Left kidney (tissue), 8 donors: ENCODE measurements at places on chromosomes 16 and 17. TPM values are rescaled to one million over a fixed set of nuclear protein-coding genes. Genes with fewer than 3 reads are reported as not detected.
A peak's percentile ranks its signal among the peaks of the same experiment; 100 is the strongest.

SDR42E2 gene
- 0.22 TPM for polyA plus RNA-seq

KRT31 gene
- polyA plus RNA-seq, result not detected

SGCA gene
- 0.80 TPM for polyA plus RNA-seq

TMEM238L gene
- 3.3 TPM for polyA plus RNA-seq

MT4 gene
- polyA plus RNA-seq, result not detected

CARD14 gene
- polyA plus RNA-seq, result 2.2 TPM

CDRT4 gene
- polyA plus RNA-seq, result 12.7 TPM

- no peak for DNase-seq
Observed at GRCh38 chr17:37206299-37206698, 169.5 kb upstream of the C17orf78 start.

- DNase-seq, result no peak
Observed at GRCh38 chr16:87840271-87840978, 28.9 kb downstream of the SLC7A5 start.

DNA sequence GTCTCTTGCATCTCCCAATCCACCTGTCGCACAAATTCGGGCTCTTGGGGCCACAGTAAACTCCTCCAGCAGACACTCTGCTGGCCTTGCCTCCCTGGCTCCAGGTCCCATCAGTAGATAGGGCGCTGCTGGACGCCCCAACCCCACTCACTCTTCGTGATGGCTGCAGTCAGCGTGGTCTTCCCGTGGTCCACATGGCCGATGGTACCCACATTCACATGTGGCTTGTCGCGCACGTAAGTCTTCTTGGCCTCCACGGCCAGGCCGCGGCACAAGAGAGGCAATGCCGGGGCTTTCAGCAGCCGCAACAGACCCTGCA lies 428 bp downstream of the TUFM start:
- no peak for DNase-seq

GRCh38 chr16:4064950-4065352 lies 51.3 kb downstream of the ADCY9 start:
- DNase-seq, result no peak

GRCh38 chr17:52674686-52675085 lies 516.2 kb upstream of the CA10 start:
- DNase-seq, result no peak

GRCh38 chr16:69773260-69773947 lies 11.3 kb downstream of the WWP2 start:
- no peak for DNase-seq

DNA sequence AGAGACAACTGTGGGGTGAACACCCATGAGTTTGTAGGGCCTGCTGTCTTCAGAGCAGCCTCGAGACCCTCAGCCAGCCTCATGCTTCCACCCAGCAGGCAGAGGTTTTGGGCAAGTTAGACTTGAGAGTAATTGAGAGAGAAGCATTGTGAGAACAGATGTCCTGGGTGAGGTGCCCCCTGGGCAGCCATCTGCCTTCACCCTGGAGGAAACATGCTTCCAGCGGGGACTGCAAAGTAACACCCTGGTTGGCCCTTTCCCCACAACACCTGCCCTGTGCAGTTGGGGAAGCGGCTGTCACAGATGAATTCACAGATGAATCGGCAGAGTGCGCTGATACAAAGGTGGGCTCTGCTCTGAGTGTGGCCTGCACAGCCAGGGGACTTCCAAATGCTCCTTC lies 23.4 kb downstream of the ATPAF2 start:
- DNase-seq, result no peak

DNA sequence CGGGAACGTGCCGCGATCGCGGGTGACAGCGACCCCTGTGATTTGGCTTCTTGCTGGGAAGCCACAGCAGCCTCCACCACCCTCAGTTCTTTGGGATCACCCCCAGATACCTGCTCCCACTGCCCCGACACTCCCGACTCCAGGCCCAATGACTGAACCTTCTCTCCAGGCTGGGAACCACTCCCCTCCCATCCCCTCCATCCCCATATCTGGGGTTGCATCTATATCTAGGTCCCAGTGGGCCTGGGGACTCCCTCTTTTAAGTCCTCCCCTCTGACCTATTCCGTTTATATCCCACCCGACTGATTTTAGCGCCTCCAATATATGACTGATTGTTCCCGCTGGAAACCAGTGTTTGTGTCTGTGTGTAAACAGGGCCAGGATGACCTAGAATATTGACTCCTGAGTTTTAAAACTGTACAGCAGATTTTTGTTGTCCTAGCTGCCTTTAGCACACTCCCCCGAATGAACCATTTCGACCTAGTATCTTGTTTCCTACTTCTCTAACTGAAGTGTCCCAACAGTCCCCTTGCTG lies 667 bp downstream of the PSMD3 start:
- peak; percentile 17 for DNase-seq

GRCh38 chr16:27859020-27859419 lies 204.5 kb downstream of the GSG1L start:
- no peak for DNase-seq

GRCh38 chr16:89080196-89080853 lies 13.3 kb upstream of the ACSF3 start:
- no peak for DNase-seq

DNA sequence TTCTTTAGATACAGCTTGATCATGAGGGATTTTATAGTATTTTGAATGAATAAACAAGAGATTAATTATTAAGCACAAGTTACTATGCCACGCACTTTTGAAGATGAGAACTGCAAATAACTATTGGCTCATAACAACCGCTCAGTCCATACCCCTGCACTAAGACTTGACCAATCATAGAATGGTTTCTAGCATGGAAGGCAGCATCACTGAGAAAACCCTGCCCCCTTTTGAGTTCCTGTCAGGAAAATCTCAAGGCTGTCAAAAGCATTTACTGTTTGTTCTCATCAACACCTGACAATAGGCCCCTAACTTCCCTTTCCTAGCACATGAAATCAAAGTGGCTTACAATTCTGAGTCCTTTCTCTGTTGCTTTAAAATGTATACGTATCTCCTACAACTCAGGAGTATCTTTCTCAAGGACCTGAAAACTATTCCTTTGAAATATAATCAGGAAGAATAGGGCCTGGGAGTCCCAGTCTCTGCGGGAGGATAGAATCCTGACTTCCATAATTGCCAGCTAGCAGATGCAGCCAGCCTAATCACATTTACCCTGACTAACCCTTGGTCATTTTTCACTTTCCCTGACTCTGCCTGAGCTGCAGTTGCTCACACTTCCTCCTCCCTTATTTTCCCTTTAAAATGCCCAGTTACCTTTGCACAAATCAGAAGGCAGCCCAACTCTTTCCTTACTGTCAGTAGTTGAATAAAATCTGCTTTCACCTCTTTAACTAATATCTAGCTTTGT lies 9.1 kb upstream of the MMD start:
- no peak for DNase-seq

DNA sequence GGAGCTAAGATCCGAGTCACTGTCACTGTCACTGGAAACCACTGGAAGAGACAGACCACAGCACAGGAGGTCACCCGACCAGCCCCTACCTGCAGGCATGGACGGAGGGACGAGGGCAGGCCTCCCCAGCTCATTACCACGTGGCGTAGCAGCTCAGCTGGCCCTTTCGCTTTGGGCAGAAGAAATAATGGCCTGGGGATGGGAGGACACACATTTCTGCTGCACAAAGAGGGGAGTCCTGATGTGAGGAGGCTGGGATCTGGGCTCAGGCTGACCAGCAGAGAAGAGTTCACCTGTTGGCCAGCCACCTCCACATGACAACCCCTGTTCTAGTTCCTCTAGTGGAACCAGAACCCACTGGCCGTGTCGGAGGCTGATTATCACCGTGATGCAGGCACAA lies 38.2 kb upstream of the DOC2B start:
- DNase-seq, result no peak

- DNase-seq, result peak; percentile 62
Observed at GRCh38 chr16:51556694-51557340, 405.7 kb upstream of the SALL1 start.

DNA sequence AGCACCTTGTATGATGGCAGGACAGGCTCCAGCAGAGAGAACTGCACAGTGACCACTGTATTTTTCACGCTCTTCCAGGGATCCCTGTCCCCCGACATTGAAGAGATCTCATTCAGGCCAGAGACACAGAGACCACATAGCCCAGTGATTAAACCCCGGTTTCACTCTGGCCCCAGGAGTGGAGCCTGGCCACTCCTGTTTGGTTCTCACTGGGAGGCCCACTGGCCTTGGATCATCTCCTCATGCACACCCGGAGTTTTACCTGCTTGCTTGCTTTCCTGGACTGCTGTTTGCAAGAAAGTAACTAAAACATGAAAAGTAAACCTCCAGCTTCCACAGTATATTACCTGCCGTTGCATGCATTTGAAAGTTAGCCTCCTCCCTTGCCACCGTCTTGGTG lies 13.2 kb upstream of the CLEC18C start:
- DNase-seq, result no peak

- no peak for DNase-seq
Observed at GRCh38 chr17:70251706-70252105, 82.4 kb downstream of the KCNJ2 start.

DNA sequence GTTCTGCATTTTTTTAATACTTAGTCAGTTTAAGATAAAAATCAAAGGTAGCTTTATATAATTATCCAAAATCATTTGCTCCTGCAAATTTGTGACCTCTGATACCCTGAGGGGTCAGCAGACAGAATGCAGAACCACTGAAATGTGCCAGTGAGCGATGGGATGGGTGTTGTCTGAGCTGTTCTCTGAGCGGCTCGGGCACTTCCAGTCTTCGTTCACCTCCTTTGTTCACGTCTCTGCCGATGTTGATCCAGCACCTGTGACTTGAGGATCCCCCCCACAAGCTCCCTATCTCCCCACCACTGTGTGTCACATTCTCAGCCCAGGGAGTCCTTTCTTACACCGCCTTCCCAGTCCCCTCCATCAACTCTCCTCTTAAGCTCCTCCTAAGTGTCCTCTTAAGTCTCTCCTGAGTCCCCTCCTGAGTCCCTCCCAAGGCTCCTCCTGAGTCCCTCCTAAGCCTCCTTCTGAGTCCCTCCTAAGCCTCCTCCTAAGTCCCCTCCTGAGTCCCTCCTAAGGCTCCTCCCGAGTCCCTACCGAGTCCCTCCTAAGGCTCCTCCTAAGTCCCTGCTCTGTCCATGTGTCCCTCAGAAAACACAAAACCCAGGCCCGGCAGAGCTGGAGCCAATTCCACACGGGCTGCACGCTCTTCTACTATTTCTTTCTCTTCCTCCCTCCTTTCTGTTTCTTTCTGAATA lies 47.5 kb downstream of the RNF213 start:
- no peak for DNase-seq

- DNase-seq, result no peak
Observed at GRCh38 chr17:52790359-52790955, 631.9 kb upstream of the CA10 start.

DNA sequence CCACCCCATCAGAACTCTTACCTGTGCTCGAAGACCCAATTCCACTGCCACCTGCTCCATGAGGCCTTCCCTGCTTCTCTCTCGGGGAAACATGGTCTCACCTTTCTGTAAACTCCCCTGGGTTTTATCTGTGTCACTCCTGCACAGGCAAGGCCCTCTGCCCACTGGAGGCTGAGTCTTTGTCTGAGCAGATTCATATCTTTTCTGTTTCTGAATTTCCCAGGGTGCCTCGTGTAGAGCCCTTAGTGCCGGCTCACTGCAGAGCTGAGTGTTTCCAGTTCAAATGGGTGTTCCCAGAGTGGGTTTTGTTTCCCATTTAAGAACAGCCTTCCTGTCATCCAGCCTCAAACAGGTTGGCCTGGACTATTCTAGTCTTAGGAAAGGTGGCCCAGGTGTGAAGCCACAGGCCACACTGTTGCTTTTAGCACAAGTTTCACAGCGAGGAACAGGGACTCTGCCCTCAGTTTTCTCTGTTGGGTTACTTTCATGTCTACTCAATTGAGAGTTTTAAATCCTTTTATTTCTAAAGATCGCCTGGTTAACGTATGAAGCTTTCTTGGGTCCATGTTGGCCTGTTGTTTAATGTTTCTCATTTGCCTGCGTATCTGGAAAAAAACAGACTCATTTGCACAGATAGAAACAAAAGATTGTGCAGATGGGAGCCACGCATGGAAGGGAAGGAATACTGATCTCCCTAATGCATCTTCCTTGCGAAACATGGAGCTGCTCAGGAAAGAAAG lies 228.7 kb downstream of the MSI2 start:
- DNase-seq, result no peak

DNA sequence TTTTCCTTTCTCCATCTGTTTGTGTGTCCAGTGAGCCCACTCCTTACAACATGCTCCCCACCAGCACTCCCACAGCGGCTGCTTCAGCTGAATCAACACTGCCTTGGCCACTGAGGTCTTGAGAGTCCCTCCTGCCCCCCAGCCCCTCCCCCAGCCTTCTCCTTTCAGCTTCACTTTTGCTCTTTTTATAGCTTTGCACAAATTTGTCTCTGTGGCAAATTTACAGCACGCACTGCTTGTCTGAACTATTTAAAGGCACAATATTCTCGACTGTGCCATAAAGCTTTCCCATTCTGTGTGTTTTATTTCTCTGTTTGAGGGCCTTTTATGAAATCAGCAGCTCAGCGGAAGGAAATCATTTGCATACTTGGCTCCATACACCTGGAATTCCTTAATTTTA lies 579.3 kb downstream of the TOX3 start:
- peak; percentile 51 for DNase-seq

DNA sequence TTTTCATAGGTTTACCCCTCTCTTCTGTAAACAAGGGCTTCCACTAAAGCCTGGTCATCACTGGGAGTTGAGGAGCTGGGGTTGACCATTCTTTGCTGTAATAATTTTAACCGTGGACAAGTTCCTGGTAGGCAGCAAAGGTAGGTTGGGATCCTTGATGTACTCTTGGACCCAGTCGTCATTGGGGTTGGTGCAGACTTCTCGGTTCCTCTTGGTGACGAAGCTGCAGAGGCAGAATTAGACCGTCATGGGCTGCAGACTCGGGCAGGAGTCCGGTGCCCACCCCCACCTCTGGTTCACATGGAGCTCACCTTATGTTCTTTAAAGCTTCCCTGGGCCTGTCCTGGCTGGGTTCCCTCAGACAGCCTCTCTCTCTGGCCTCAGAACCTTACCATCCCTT lies 3.8 kb downstream of the CCL16 start:
- DNase-seq, result no peak

- DNase-seq, result no peak
Observed at GRCh38 chr17:28397687-28398279, 8.2 kb downstream of the SLC46A1 start.

DNA sequence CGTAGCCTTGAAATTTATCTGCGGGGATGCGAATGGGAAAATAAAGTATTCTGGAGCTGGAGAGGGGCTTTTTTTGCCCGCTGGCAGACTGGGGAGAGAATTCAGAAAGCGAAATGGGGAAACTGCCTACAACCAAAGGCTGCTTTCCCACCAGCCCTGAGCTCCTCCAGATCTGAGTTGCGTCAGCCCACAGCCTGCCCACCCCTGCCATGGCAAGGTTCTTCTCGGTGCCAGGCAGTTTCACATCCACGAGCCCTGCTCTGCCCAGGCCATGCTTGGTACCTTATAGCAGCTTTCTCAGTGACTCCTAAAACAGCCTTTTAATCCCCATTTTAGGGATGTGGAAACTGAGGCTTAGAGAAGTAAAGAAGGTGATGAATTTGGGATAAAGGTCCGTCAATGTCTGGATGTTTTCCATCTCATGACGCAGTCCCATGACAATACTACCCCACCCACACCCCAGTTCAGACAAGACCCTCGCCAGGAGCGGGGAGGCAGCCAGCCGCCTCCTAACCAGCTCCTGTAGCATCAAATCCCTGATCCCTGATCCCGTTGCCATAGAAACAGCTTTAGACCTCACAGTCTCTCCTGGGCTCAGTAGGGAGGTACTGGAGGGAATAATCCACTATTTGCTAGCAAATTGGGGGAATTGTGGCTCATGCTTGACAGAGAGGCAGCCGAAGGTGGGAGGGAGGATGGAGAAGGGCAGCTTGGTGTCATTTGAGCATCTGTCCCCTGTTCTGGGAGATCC lies 113.5 kb downstream of the MGAT5B start:
- no peak for DNase-seq
